Stimulated activated CD4-positive, alpha-beta T cell treated with anti-CD3 and anti-CD28 coated beads, Interleukin-15, amount 100 ng/mL, for 24 hours (primary cell): ENCODE measurements at places on chromosomes 5 and 9.

GRCh38 chr5:133891390-133891789 lies 77.0 kb downstream of the C5orf15 start:
- DNase-seq, result no peak

GRCh38 chr9:97767891-97768290 lies 70.8 kb upstream of the XPA start:
- no peak for DNase-seq

DNA sequence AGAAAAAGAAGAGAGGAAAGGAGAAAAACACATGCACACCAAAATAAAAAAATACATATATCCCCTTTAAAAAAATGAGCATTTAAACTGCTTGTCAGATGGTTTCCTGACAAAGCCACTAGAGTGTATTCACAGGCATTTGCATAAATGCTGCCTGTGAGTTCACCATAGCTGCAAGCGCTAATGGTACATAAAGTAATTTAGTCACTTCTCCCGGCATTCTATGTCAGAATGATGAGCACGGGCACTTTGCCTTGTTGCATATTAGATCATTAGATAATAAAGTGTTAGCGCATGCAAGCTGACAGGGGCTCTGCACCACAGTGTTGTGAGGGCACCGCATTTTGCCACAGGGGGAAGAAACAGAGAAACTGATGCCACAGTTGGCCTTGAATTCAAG lies 280.6 kb downstream of the EBF1 start:
- DNase-seq, result no peak

DNA sequence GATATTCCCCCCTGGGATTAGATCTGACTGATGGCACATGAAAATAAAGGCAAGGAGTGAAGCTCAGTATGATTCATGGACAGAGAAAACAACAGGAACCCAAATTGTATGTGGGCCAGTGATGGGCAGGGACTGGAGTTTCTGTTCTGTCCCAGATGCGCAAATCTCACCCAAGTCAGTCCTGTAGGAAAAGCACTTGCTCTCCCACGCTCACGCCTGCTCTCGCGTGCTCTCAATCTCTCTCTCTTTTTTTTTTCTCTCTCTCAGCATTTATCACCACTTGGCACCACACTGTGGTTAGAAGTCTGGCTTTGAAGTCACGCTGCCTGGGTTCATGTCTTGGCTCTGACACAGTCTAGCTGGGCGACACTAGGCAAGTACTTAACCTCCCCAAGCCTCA lies 106.5 kb upstream of the LRRTM2 start:
- DNase-seq, result peak; percentile 28

- peak; percentile 65 for DNase-seq
Measured at GRCh38 chr5:109656829-109657228, 32.9 kb upstream of the MAN2A1 start.

DNA sequence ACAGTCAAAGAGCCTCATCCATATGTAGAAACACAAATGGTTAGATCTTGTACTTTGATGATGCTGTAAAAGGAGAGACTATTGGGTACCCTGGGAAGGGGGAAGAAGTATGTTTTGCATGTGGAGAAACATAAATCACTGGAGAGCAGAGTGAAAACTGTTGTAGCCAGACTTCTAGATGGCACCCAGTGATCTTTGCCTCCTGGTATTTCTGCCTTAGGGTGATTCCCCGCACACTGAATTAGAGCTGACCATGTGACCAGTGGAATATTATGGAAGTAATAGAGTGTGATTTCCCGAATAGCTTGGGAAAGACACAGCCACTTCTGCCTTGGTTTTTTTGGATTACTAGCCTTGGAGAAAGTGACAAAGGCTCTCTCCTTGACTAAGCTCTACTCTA lies 174.3 kb downstream of the LPAR1 start:
- DNase-seq, result no peak

GRCh38 chr9:135213566-135213965 lies 126.1 kb downstream of the OLFM1 start:
- no peak for DNase-seq
